ENCODE measurements at places on chromosomes 13 and 19.

DNA sequence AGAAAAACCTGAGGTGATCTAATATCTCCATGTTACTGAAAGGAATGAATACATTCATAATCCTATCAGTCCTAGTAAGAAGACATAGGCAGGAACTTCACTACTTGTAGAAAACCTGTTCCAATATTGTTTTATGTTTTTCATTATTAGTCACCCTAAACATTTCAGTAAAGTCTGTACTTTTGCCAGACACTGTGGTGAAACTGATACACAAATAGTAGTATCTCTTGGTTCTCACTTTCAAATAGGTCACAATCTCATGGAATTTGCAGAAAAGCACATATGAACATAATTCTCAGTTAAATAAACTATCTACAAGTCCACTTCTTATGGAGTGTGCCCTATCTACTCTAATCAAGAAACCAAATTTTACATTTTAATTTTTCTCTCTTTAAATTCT lies 88.3 kb upstream of the PCDH9 start:
- no peak for DNase-seq

GRCh38 chr19:41951686-41952172 lies 7.4 kb downstream of the RABAC1 start:
- peak; percentile 84 for DNase-seq

DNA sequence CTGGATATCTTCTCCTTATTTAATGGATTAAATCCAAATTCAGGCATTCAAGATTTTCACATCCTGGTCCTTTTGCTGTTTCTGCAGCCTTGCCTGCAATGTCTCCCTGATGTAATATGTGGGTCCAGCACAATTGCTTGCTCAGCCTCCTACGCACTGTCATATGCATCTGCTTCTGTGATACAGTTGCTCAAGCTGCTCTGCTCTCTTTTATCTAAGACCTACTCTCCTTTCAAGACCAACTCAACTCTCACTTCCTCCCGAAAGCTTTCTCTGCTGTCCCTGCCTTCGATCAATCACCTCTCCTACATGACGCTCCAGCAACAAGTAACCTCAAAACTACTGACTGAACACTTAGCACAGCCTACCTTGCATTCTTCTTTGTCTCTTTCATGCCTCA lies 138.2 kb downstream of the DCLK1 start:
- no peak for DNase-seq

- DNase-seq = no peak
Observed at GRCh38 chr19:35696835-35697234, 7.5 kb upstream of the ZBTB32 start.

GRCh38 chr13:58926858-58927257 lies 1236.9 kb downstream of the DIAPH3 start:
- no peak for DNase-seq

DNA sequence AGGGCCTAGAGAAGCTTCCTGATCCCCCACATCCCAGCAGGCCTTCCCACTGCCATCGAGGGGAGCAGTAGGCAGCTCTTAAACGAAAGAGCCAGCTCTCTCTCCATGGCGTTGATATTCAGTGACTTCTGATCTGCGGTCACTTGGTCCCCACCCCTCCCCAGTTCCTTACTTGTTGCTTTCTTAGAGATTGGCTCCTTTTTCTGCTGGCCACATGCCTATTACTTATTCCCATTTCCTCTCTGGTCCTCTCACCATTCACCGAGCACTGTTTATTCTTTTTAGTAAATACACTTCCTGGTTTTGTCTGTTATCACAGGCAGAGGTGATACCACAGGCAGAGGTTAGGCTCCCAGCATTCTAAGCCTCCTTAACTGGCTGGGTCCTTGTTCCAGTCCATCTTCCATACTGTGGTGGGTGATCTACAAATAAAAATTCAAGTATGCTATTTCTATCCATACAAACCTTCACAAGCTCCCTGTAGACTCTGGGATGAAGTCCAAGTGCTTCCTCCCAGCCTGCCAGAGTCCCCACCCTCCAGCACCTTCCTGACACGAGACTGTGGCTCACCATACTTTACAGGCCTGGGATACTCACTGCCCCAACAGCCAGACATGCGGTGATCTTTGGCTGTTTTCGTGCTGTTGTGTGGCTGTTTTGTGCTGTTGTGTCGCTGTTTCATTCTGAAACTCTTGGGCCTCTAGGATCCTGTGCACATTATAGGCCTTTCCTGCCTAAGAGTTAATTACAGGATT lies 315.9 kb downstream of the ATP8A2 start:
- DNase-seq = no peak

GRCh38 chr19:50793558-50794065 lies 3.4 kb downstream of the ACP4 start:
- no peak for DNase-seq

- no peak for DNase-seq
Observed at GRCh38 chr13:103517768-103518102, 451.5 kb upstream of the SLC10A2 start.

DNA sequence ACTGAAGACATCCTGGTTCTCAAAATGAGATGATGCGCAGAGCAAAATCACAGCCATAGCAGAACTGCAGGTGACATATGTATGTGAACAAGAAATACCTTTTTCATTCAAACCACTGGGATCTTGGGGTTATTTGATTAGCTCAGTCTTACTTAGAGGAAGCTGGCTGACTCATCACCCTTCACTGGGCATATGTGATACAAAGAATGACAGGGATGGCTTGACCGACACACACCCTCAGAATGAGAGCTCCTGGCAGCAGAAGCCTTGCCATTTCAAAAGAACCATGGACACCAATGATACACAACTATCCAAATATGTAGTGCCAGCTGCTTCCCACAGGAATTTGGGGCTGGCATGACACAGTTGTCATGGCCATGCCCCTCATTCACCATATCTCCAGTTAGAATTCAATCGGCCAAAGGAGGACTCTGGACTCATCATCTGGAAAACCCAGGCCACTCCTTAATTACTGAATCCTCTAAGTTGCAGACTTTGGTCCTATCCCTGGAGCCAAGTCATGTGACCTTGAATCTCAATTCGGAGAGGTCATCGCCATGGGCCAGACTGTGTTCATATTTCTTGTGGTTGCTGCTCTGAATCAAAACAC lies 115.8 kb downstream of the KATNAL1 start:
- no peak for DNase-seq

DNA sequence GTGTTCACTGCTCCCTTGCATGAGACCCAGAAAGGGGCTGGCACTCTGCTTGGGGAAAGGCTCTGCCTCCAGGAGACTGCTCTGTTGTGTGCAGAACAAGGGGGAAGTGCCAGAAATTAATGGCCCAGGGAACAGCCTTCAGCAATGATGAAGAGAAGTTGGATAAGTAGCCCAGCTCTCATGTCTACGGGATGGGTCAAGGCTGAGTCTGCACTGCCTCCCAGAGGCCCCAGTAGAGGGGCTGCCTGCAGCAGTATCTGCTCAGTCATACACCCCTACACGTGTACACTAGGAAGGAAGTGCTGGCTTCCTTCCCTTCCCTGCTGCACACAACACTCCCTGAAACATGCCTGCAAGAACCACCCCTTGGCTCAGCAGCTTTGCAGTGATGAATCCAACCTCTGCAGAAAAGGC lies 54.6 kb upstream of the URI1 start:
- DNase-seq = no peak

DNA sequence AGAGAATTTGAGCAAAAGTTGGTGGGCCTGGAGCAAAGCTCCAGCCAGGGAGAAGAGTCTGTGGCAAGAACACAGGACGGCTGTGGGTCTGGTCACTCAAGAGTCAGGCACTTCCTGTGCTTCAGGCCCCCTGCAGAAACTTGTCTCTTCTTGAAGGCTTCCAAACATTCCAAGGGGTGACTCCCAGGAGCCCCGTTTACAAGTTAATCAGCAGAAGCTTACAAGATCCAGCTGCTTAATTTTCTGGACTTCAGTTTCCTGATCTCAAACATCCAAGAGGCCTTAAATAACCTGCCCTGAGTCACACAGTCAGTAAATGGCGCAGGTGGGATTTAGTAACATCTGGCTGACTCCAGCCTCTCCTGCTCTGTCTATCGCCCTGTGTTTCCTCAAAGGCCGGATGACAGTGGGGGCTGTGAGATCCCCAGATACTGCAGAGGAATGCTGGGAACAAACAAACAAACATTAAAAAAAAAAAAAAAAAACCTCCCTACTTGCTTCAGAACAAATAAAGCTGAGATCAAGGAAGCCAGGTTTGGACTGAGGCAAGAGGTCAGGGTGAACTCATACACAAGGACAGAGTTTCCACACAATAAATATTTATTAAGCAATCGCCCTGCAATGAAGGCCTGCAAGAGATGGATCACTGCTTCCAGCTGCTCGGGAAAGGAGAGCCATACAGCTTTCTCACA lies 175.4 kb upstream of the RFC3 start:
- no peak for DNase-seq

- DNase-seq = no peak
Observed at GRCh38 chr13:44618326-44618725, 42.2 kb upstream of the TSC22D1 start.

- DNase-seq = no peak
Observed at GRCh38 chr13:23666582-23666981, 96.4 kb downstream of the TNFRSF19 start.

DNA sequence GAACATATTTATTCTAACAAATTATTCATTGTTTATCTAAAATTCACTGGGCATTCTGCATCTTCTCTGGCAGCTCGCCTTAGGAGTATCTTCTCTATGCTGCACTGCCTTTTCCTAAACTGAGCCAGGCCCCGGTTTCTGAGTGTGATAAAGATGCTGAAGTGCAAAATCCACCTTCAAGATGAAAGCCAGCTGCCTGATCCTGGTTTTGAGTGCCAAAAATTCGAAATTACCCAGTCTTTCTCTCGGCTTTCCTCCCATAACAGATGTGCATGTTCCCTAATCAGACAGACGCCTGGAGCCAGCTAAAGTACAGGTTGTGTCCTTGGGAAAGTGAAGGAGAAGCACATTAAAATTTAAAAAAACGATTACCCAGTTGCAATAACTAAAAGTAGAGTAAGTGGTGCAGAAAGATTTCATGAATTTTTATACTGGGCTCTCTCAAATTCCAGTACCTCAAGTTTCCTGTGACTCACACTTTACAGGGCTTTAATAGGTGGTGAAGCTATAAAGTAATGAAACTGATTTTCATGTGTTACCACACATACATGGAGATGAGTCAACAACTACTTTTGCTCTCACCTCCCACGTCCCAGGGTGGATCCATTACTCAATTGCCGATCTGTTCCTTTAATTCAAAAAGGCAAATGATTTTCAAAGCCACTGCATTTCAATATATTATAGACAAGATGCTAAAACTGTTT lies 65.0 kb upstream of the GTF2F2 start:
- DNase-seq = no peak

- DNase-seq = no peak
Observed at GRCh38 chr13:76129305-76130000, 493.3 kb downstream of the LMO7 start.

- DNase-seq = no peak
Observed at GRCh38 chr19:40599902-40600569, 1.1 kb upstream of the LTBP4 start.

- DNase-seq = no peak
Observed at GRCh38 chr13:82993417-82993816, 888.9 kb downstream of the SLITRK1 start.

DNA sequence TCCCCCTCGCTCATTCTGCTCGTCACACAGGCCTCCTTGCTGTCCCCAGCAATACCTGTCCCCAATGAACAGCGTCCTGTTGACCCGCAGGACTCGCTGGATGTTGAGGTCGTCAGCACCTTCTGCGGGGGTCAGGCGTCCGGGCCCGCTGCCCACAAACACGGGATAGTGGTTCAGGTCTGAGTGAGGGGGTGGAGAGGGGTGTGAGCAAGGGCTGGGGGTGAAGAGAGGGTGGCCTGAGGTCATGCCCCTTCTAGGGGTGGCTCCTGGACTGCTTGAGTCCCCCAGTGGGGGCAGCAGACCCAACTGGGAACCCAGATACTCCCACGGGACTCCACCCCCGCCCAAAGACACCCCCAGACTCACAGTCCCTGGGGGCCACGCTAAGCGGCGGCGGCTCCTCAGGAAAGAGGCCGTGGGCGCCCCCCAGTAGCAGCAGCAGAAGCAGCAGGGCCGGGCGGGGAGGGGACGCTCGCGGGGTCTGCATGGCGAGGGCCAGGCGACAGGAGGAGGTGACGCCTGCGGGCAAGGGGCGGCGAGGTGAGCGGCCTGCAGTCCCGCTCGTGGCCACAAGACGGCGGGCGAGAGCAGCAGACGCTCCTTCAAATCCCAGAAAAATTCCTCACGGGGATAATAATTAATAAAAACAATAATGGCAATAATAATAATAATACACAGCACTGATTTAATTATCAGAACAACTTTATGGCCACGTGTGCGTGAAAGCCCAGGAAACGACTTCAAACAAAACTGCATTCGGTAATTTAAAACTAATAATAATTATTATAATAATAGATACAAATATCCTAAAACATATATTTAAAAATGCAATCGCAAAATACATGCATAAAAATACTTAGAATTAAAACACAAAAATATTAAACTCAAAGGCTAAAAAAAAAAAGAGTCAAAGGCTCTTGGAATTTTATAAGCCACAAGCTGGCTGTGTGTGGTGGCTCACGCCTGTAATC lies 1.2 kb downstream of the SEMA6B start:
- no peak for DNase-seq

GRCh38 chr19:3075605-3076431 lies 13.5 kb upstream of the TLE5 start:
- DNase-seq = peak; percentile 74

- DNase-seq = no peak
Observed at GRCh38 chr19:2793126-2793525, 7.8 kb downstream of the THOP1 start.

- DNase-seq = no peak
Observed at GRCh38 chr19:38545596-38545995, 72.2 kb downstream of the MAP4K1 start.

DNA sequence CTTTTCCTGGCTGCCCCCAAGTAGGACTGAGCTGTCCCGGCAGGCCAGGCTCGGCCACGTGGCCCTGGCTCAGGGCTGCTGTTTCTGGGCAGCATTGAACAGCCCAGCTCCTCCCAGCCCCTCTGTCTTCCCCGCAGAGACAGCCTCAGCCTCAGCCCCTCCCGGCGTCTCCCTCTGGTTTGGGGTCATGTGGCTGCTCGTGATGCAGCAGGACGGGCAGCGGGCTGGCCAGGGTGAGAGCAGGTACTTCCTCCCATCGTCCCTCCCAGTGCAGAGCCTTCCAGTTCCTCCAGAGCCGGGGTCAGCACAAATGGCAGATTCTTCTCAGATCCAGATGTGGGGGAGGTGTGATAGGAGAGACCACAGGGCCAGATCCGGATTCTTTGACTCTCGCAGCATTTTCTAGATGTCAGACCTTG lies 114.6 kb downstream of the KDM4B start:
- DNase-seq = no peak

DNA sequence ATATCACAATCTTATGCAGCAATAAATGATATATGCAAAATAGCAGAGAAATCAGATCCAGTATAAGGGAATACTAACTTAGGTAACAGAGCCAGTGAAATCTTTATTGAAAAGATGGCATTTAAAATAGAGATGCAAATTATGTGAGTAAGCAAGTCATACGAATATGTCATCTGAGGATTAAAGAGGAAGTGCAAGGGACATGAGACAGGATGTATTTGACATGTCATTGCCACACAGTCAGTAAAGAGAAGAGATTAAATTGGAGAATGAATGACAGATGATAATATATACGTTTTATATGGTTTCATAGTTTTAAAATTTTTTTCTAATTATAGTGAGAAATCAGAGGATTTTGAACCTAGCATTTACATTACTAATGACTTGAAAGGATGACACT lies 426.4 kb downstream of the SLITRK5 start:
- no peak for DNase-seq

GRCh38 chr13:21796066-21796465 lies 125.2 kb downstream of the FGF9 start:
- no peak for DNase-seq

GRCh38 chr13:113650275-113650674 lies 7.7 kb downstream of the ATP4B start:
- DNase-seq = no peak
